ENCODE measurements at places on chromosomes 7 and 10.
A peak's percentile ranks its signal among the peaks of the same experiment; 100 is the strongest.

DNA sequence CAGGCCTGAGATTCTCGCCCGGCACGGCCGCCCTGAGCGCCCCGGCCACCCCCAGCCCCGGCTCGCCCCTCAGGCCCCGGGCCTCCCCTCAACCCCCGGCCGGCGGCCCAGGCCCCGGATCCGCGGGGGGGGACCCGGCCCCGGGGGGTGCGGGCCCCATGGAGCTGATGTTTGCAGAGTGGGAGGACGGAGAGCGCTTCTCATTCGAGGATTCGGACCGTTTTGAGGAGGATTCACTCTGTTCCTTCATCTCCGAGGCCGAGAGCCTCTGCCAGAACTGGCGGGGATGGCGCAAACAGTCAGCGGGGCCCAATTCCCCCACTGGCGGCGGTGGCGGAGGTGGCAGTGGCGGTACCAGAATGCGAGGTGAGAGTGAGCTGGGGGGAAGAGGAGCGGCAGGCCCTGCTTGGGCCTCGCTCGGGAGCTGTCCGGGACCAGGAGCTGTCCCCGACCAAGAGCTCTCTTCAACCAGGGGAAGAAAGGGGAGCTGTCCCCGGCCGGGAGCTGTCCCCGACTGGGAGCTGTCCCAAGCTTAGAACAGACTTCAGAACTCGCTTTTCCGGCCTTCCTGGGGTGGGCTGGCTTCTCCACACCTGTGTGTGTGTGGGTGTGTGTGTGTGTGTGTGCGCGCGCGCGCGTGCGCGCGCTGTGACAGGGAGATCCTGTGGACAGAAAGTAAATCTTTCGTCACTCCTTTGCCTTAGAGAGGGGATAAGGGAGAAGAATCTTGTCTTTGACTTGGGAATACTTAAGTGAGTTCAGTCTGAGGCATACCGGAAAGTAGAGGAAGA, 510 bp downstream of the ZSWIM8 start:
- no peak for DNase-seq

GRCh38 chr10:12418725-12419261, 69.4 kb downstream of the CAMK1D start:
- DNase-seq: no peak

DNA sequence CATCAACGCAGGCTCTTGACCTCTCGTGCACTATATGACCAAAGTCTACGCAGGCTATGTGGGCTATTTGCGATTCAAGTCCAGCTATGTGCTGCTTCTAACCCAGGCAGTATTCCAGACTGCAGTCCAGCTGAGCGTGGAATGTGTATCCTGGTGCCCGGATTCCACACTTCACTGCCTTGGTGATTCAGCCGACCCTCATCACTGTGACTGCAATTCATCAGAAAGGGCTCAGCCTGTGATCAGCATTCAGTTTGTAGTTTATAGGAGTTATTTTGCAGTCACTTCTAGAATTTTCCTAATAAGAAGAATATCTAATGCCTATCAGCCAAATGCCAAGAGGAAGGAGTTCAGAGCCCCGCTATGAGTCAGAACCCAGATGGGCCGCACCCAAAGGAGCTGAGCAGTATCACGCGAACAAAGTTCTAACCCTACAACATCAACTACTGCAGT, 119.8 kb upstream of the LANCL2 start:
- DNase-seq: no peak

DNA sequence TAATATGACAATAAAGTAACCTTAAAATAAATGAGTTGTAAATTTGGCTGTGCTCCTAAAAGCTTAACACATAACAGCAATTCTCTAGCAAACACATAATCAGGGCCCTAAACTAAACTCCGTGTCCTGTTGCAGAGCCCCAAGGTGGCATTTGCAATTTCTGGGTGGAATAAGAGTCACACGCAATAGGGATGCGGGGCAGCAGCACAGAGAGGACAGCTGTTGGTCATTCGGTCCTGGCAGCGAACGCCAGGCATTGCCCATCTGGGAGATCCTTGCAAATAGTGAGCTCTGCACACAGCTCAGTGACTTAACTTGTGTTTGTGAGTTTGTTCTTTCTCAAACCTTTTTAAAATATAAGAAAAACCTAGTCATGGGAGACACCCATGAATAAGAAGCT, 25.7 kb downstream of the PAXIP1 start:
- no peak for DNase-seq

GRCh38 chr7:76057813-76058145, 9.9 kb downstream of the MDH2 start:
- no peak for DNase-seq

DNA sequence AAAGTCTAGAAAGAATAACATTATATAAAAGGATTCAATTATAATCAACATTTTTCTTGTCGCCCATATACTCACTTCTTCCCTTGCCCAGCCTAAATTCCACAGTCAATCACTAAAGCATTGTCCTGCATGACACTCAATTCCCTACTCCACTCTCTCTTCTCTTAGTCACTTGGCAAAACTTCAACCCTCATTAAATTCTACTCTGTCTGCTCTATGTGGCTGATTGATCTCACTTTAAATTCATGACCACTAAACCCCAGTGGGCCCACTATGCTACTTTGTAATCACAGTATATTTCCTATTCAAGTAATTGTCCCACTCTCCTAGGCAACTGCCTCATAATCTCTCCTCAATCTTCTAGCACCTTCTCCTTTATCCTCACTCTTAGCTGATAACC, 54.1 kb downstream of the MTERF1 start:
- no peak for DNase-seq

DNA sequence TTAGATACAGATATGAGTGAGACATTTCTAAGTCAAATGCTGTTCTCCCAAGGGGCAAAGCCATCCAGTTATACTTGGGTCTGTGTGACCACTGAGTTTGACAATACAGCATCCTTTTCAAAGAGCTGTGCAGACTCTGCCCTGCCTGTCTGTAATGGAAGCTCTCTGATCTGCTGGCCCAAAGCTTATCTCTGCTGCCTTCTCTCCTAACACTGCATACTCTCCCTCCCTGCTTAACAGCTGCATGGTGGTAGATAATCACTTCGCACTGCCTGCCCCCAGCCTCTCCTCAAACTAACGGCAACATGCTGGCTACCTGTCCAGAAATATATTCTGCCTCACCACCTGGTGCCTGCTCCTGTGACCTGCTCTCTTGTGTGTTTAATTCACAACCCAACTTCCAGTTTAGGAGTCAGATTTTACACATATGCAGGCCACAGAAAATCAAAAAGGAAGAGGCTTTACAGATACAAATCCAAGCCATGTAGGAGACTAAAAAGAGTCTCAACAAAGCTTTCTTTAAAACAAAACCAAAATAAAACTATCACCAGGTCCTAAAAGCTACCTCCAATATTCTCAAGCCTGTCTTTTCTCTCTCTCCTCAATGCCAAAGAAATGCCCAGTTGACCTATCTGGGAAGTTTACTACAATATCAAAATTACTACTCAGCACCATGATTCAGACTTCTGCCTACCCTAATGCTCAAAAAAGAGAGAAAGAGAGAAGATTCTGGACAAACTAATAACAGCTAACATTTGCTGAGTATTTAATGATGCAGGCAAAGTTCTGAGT, 145.6 kb downstream of the RELN start:
- DNase-seq: no peak

GRCh38 chr10:116741391-116742351, 695 bp downstream of the HSPA12A start:
- DNase-seq: no peak

DNA sequence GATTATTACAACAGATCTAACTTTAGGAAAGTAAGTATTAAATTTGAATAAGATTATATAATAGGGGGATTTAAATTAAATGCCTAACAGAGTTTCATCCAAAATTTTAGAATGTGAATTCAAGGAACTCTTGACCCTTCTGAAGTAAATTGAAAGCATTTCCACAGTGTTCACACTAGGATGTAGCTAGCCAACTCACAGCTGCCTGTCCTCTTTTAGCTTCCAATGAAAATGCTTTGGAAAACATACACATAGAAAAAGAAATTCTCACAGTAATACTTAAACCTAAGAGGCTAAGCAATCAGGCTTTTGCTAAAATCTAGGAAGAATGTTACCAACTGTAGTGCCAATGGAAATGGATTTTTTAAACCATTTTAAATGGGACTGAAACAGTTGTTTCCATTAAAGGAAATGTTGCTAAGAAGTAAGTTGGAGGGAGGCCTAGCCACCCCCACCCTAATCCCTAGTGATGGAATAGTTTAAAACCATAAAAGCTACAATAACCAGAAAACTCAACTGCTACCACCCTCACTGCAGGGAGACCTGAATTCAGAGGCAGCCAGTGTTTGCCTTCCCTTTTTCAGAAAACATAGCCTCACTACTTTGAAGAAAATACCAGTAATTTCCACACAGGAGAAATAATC, 58.3 kb downstream of the REEP3 start:
- DNase-seq: no peak

GRCh38 chr10:79186486-79187120, 117.8 kb downstream of the ZMIZ1 start:
- DNase-seq: no peak

DNA sequence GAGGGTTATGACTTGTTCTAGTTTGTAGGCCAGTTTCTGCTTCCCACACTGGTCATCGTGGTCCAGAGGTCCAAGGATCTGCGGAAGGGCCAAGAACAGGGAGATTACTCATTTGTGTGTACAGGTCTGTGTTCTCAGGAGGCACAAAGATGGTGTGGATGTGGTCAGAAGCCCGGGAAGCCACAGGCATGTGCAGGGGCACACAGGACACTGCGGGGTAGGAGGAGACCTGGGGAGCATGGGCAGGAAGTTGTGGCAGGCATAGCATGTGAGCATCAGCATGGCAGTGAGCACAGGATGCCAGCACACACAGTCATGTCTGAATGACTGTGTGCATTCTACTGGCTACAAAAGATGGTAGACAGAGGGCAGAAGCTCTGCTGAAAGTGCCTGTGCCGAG, 445.8 kb downstream of the PLXNA4 start:
- DNase-seq: no peak

DNA sequence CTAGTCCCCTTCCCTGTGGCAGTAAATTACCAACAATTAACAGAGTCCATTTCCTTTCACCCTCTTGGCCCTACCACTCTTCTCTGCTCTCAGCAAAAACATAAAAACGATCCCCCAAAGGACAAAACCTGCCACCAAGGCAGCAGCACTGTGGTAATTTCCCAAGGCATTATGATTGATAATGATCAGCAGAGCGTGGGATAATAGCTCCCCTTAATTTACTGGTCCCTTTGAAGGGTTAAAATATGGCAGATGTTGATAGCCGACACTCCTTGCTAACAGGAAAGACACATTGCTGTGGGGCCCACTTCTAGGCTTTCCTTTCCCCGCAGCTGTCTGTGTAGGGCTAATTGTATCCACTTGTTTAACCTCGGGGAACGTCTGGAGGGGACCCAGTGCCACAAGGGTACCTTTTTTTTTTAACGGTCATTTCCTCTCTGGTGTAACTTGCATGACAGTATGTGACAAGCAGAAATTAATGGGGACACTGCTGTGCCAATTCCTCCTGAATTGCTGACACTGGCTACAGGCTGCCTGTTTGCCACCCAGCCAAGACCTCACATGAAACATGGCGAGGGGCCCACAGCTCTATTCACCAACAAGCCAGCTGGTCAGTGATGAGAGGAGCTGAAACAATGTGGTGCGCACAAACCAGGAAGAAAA, 81.3 kb downstream of the CDK6 start:
- peak; percentile 58 for DNase-seq

DNA sequence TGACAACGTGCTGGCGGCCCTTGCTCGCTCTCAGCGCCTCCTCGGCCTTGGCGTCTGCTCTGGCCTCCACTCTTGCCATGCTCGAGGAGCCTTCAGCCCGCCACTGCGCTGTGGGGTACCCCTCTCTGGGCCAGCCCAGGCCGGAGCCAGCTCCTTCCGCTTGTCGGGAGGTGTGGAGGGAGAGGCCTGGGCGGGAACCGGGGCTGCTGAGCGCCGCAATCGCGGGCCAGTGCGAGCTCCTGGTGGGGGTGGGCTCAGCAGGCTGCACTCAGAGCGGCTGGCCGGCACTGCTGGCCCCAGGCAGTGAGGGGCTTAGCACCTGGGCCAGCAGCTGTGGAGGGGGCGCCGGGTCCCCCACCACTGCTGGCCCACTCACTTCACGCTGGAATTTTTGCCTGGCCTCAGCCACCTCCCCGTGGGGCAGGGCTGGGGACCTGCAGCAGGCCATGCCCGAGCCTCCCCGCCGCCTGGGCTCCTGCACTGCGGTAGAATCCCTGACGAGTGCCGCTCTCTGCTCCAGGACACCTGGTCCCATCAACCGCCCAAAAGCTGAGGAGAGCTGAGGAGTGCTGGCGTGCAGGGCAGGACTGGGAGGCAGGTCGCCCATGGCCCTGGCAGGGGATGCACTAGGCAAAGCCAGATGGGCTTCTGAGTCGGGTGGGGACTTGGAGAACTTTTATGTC, 372.2 kb upstream of the NRG3 start:
- DNase-seq: no peak

GRCh38 chr10:23439452-23439960, 631 bp downstream of the OTUD1 start:
- DNase-seq: peak; percentile 60

DNA sequence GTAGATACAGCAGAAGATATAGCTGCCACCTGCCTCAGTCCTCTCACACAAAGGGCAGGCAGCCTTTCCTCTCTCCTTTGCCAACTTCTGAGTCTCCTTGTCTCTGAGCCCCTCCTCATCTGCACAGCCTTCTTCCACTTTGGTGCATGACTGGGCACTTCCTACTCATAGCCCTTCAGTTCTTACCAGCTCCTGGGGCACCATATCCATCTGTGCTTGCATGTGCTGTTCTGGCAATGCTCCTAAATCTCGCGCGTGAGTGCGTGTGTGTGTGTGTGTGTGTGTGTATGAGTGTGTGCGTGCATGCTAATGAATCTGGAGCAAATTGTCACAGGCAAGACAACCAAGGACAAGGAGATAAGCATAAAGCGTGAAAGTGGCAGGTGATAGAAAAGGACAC, 1271.6 kb upstream of the SORCS1 start:
- no peak for DNase-seq

- DNase-seq: no peak
These were observed 33.2 kb downstream of the BLVRA start for GRCh38 chr7:43791665-43792064.

- no peak for DNase-seq
These were observed 26.1 kb downstream of the ENKUR start for GRCh38 chr10:24989867-24990266.

Measured in nucleus accumbens (tissue), 56 donors.